ENCODE measurements at places on chromosomes 11 and 22. TPM values are rescaled to one million over a fixed set of nuclear protein-coding genes. Genes with fewer than 3 reads are reported as not detected.

DNA sequence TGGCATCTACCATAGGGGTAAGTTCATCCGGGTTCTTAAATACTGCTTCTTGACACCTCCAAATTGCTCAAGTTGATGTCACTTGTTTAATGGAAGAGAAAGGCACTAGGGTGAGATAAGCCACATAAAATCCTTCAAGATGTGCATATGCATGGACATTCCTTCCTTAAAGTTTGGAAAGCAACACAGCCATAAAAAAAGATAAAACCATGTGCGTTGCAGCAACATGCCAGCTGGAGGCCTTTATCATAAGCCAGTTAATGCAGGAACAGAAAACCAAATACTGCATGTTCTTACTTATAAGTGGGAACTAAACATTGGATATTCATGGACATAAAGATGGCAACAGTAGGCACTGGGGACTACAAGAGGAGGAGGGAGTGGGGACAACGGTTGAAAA lies 8.0 kb upstream of the IL18BP start:
- no peak for DNase-seq

DNA sequence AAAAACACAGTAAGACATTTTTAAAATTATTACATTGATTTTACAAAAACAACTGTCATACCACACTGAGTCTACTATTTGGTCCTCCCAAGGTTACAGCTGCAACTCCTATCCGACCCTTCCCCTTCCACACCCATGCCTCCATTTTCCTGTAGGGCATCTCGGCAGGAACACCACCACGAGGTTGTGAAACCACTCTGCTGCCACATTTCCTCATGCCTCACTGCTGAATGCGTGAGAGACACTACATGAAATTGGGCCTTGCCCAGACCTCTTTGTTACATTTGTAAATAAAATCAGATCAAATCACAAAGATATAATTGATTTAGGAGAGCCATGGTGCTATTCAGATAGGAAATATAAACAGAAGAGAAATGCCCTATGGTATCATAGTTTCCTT lies 2.0 kb downstream of the ARHGAP32 start:
- no peak for DNase-seq

DNA sequence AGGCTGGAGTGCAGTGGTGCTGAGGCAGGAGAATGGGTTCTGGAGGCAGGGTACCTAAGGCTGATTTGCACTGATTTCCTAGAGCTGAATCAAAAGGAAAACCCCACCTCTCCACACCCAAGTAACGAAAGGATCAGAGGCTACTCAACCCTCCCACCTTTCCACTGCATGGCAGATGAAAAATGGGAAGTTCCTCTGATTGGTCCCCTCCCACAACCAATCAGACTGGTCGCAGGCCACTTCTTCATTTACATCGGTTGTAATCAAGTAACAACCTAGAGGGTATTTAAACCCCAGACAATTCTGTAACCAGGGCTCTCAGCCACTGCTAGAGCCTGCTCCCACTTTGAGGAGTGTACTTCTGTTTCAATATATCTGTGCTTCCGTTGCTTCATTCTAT lies 18.6 kb upstream of the PARVB start:
- DNase-seq = peak; percentile 78

- DNase-seq = no peak
Measured at GRCh38 chr11:124889191-124890091, 8.2 kb downstream of the ROBO4 start.

DNA sequence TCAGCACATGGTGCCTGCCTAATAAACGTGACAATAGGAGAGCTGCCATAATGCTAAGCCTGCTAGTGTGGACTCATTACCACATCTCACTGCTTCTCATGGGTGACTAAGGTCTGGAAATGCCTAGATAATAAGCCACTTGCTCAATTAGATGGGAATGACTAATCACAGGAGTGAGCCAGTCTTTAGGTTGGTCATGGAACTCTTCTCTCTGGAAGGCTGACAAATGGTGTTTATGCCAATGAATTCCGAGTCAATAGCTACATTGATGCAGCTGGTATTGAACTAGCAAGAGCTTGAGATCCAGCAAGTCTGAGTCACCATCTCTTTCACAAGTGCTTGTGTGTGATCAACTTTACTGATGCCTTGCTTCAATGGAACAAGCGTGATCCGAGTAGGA lies 334.9 kb downstream of the OPCML start:
- DNase-seq = no peak

DNA sequence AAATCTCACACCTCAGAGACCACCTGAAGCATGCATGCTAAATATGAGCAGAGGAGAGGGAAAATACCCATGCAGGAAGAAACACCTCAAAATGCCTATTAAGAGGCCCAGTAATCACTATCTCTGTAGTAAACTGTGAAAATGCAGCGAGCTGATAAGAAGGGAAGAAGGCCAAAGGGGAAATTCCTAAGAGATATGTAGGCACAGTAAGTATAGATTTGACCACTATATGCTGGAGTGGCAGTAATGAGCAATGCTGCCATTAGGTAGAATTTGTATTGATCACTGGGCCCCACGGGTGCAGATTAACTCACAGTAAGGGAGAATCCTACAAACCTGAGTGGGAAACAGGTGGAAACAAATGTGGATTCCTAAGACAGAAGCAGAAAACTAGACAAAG lies 1813.1 kb upstream of the RAG2 start:
- DNase-seq = no peak

DNA sequence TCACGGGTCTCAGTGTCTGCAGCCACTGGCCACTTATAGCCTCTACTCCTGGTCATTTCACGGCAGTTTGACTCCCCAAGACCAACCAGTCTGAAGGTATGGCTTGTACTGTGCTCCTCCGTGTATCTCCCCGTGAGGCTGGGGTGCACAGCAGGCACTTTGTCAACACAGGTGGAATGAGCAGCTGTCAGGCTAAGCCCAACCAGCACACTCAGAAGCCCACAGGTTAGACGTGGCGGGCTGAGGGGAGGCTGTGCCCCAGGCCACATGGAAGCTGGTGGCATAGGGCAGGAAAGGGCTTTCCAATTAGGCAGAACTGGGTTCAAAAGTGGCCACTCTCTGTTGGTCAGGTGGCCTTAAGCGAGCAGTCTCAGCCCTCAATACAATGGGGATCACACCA lies 7.0 kb downstream of the TP53I11 start:
- no peak for DNase-seq

NRIP3 gene
- not detected for total RNA-seq

OR6M1 gene
- not detected for total RNA-seq

SPI1 gene
- total RNA-seq = 114 TPM
